Fibroblast of upper back skin (primary cell): ENCODE measurements at places on chromosomes 12 and 14.

DNA sequence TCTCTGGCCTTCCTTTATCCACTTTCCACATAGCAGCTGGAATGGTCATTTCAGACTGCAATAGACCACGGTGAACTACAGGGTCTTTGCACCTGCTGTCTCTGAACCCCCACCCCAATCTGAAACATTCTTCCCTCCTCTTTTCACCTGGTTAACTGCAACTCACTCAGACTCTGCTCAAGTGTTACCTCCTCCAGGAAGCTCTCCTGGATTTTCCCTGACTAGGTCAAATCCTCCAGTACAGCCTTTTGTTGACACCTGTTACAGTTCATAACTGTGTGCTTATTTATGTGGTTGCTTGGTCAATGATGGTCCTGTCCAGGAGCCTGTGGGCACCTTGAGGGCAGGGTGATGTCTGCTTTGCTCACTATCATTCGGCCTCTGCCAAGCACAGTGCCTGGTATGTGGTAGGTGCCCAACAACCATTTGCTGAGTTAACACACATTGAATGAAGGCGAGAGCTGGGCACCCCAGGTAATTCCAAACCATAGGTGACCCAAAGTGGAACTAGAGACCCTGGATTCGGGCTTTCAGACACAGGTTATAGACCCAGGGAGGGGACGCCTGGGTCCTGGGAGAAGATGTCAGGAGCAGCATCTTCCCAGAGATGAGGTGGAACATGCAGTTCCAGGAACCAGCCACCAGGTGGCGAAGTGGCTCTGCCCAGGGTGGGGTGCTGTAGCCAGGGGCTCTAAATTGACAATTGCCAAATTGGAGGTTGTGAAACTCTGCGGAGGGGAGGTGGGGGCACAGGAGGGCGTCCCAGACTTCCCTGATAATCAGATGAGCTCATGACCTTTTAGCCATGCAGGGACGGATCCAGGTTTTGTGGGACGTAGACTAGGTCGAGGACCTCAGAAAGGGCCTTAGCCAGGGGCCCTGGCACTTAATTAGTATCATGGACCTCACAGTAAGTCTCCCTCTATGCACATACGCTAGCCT is 28.1 kb downstream of the TRPV4 start:
- peak; percentile 51 for DNase-seq

- DNase-seq, result peak; percentile 84
These were observed 42.0 kb upstream of the ETV6 start for GRCh38 chr12:11607313-11608081.

GRCh38 chr12:14567351-14568162 is at the start of gene PLBD1:
TSS of gene PLBD1 (minus strand) at chr12:14567883. CDS start at chr12:14567696, 187 bp downstream.
- peak; percentile 17 for DNase-seq

GRCh38 chr12:28248555-28249145 is 58.4 kb downstream of the CCDC91 start:
- no peak for DNase-seq

GRCh38 chr14:20848955-20849570 is 42.1 kb upstream of the RNASE3 start:
- no peak for DNase-seq

- DNase-seq, result peak; percentile 80
These were observed 29.8 kb upstream of the STRAP start for GRCh38 chr12:15852383-15852782.

- no peak for DNase-seq
These were observed 37.4 kb upstream of the BATF start for GRCh38 chr14:75484711-75485429.

GRCh38 chr12:120817559-120818330 is 86.4 kb downstream of the SPPL3 start:
- DNase-seq, result no peak

DNA sequence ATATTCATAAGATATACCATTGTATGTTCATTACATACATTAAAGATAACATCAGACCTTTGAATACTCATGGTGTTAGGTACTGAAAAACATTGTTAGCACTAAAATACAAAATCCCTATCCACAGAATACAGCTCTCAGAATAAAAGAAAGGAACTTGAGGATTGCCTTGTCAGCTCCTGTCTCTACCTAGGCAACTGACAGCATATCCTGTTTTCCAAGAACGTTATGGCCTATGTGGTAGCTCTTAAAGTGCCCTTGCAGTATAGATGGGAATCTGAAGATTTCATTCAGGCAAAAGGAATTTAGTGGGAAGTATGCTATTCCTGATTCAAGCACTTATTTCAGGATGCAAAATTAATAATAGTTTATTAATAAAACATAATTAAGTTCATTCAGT is 1.8 kb upstream of the PPP1R12A start:
- DNase-seq, result no peak

GRCh38 chr12:110312581-110313360 is 31.7 kb downstream of the ATP2A2 start:
- peak; percentile 55 for DNase-seq

GRCh38 chr14:101932673-101933072 is 31.7 kb upstream of the DYNC1H1 start:
- DNase-seq, result no peak

GRCh38 chr14:70722418-70722817 is 80.7 kb downstream of the TTC9 start:
- no peak for DNase-seq

DNA sequence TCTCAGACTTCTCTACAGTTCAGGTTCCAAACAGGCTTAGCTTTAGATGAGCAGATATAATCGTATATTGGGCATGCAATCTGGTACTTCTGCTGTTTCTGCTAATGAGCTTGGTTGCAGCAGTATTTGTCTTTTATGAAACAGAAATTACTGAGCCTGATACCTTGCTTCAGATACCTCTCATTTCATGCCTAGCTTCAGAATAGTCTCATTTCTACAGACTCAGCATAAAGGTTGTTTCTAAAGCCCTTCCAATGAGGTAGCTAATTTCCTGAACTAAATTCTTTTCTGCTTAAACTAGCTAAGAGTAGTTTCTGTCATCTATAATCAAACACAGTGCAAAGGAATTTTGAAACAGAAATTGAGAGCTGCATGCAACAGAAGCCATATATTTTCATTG is 275.0 kb upstream of the KITLG start:
- DNase-seq, result no peak

DNA sequence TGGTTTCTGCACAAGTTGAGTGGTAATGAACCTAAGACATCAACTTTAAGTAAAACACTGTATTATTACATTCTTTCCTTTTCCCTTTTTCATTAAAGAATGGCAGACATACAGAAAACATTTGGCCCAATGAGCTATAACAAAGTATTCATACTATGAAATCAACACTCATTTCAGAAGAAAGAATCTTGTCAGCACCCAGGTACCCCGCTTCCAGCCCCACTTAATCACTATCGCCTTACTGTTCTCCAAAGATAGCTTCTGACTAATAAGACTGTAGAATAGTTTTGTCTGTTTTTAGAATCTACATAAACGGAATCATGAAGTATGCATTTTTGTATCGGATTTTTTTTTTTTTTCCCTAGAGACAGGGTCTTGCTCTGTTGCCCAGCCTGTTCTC is 9.5 kb downstream of the CNTN1 start:
- no peak for DNase-seq

DNA sequence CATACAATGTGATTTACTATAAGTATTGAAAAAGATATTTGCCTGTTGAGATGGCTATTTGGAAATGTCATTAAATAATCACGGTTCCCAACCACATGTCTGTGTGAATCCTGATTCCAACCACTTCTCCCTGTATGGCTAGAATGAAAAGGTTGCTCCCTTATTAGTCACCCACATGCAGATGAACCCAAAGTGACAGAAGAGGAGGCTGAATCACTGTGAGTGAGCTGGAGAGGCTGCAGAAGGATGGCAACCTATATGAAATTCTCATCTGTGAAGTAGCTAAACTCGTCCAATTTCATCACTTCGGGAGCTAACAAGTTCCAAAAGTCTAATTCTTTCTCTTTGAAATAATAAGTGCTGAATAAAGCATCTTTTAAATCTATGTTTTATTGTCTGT is 300.5 kb downstream of the PRKD1 start:
- DNase-seq, result peak; percentile 54

DNA sequence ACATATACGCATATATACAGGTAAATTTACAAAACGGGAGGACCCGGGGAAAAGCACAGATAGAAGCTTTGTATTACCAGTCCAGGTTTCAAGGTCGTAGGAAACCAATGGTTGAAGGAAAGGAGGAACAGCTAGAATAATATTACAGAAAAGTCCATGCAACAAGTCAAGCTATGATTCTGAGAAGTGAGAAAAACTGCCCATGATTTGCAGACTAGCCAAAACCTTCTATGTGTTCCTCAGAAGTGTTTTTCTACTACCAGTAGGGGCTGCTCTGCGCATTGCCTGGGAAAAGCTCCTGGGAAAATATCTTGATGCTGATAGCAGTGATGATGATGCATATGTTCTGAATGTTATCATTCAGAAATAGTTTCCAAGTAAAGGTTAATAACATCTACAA is 2.2 kb downstream of the PDZRN4 start:
- DNase-seq, result peak; percentile 21

GRCh38 chr12:49131894-49132461 is 783 bp upstream of the TUBA1B start:
- DNase-seq, result peak; percentile 62

DNA sequence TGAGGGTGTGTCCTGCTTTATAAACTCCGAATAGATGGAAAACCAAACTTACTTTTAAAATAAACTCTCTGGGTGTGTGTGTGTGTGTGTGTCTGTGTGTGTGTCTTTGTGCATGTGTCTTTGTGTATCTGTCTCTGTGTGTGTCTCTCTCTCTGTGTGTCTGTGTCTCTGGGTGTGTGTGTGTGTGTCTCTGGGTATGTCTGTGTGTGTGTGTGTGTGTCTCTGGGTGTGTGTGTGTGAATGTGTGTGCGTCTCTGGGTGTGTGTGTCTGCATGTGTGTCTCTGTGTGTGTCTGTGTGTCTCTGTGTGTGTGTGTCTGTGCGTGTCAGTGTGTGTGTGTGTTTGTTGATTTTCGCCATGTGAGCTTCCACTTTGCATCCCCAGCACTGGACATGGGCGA is 9.2 kb downstream of the RAN start:
- no peak for DNase-seq

DNA sequence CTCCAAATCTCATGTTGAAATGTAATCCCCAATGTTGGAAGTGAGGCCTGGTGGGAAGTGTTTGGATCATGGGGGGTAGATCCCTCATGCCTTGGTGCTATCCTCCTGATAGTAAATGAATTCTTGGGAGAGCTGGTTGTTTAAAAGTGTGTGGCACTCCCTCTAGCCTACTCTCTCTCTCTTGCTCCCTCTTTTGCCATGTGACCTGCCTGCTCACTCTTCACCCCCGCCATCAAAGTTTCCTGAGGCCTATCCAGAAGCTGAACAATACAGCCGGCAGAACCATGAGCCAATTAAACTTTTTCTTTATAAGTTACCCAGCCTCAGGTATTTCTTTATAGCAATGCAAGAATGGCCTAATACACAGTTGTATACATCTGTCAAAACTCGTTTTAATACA is 62.5 kb downstream of the BCL2L14 start:
- no peak for DNase-seq

DNA sequence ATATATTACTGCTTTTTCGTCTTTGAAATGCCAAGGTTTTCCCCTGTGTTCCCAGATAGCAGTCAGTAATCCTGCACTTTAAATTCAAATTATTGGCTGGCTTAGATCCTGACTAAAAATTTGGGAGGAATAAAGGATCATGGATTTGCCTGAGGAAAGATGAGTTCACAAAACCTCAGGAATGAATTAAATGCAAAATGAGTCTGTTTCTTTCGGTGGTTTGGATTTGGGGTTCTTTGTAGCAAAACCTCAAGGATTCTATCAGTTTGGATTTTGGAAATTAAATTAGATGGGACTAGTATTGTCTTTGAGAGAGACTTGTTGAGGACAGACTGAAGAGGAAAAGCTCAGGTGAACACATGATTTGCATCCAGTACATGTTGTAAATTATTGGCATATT is 36.1 kb downstream of the PPFIBP1 start:
- peak; percentile 44 for DNase-seq

- no peak for DNase-seq
These were observed 183.9 kb upstream of the PWP1 start for GRCh38 chr12:107501681-107502080.

- no peak for DNase-seq
These were observed 4.7 kb downstream of the CALCOCO1 start for GRCh38 chr12:53722450-53723041.

- no peak for DNase-seq
These were observed 29.7 kb downstream of the CLMN start for GRCh38 chr14:95290021-95290420.

GRCh38 chr12:101599311-101599710 is 4.5 kb downstream of the MYBPC1 start:
- no peak for DNase-seq

DNA sequence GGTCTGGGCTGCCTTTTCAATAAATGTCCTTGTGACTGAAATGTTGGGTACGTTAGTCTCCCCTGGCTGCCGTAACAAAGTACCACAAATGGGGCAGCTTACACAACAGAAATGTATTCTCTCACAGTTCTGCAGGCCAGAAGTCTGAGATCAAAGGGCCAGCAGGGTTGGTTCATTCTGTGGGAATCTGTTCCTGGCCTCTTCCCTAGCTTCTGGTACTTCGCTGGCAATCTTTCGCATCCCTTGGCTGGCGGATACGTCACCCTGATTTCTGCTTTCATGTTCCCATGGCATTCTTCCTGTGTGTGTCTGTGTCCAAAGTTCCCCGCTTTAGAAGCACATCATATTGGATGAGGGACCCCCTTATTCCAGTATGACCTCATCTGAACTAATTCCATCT is 95.8 kb upstream of the NCOR2 start:
- no peak for DNase-seq

DNA sequence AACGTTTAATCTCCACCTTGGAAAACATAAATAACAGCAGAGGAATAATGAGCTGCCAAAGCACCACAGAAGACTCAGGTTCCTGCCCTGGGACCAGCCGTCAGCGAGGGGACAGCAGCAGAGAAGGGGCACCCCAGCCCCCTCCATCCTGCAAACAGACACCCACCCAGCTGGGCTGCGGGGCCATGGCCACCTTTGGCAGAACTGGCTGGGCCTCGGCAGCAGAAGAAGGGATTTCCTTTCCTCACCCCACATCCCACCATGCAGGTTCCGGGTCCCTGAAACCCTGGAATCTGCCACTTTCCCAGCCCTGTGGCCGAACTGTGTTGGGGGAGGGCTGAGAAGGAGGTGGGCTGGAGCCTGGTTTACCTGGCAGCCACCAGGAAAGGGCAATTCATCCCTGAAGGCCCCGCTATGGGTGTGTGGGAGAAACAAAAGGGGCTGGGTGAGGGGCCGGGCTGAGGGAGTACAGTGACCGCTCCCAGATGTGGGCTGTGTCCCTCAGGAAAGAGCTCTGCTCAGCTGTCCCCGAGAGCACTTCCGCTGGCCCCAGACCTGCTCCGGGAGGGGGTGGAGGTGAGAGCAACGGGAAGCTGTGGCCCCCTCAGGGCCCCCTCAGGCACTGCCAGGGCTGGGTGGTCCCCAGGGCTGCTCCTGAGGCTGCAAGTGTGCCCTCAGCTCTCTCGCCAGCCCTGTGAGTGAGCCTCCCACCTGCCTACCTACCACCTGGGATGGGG is 3.8 kb downstream of the PGF start:
- no peak for DNase-seq
